ENCODE measurements at places on chromosomes 6 and 20.

GRCh38 chr6:155297669-155298068 lies 16.6 kb downstream of the TFB1M start:
- no peak for DNase-seq

- no peak for DNase-seq
These were observed 8.9 kb upstream of the DDR1 start for GRCh38 chr6:30875244-30876038.

GRCh38 chr6:84967965-84968364 lies 203.6 kb upstream of the TBX18 start:
- DNase-seq = no peak

GRCh38 chr6:35894776-35895175 lies 26.1 kb downstream of the SRPK1 start:
- DNase-seq = no peak

DNA sequence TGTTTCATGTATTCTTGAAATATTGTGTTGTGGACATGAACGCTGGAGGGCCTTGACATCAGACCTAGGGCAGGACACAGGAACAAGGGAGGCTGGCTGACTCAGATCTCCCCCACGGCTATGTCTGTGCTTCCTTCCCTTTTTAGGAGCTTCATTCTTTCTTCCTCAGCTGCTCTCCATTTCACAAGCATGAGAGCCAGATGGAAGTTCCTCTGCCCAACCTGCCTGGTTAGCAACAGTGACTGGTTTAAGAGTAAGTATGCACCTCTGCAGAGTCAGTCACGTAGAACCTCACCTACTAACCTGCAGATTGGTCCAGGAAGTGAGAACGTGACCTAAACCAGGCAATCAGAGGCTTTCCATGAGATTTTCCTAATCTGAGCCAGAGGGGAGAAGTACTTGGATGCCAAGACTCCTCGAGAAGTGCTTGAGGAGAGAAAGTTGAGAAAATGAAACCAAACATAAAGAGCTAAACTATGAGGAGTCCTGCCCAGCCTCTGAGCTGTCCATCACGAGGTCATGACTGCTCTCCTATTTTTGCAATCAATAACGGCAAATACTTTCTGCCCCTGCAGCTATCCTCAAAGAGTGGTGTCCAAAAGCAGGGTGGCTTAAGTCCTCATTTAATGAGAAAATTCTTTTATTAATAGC lies 465.2 kb upstream of the CITED2 start:
- DNase-seq = no peak

- DNase-seq = no peak
These were observed 72.2 kb downstream of the CDH26 start for GRCh38 chr20:60030471-60030870.

GRCh38 chr20:62030834-62031434 lies 34.7 kb downstream of the TAF4 start:
- no peak for DNase-seq

DNA sequence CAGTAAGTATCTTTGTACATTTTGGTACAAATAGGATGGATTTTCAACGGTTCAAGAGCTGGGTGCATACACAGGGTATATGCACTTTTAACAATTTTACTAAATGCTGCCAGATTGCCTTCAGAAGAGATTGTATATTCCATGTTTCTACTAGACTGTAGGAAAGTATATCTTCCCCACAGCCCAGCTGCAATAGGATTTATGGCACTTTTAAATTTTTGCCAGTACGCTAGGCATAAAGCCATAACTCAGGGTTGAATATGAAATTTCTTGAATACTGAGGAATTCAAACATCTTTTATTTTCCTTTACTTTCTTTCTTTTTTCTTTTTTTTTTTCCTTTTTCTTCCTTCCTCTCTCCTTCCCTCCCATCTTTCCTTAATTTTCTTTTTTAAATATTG lies 78.7 kb upstream of the SULF2 start:
- no peak for DNase-seq

GRCh38 chr20:36368869-36369268 lies 62.7 kb downstream of the DLGAP4 start:
- DNase-seq = no peak
